ENCODE measurements at places on chromosomes 12 and 14.

GRCh38 chr12:13941258-13942249, 39.8 kb downstream of the GRIN2B start:
- DNase-seq = no peak

GRCh38 chr12:115998794-115999478, 278.6 kb downstream of the MED13L start:
- DNase-seq = no peak

GRCh38 chr12:113697651-113698509, 226.2 kb upstream of the LHX5 start:
- DNase-seq = no peak

GRCh38 chr14:49966304-49966809, 73.5 kb downstream of the ARF6 start:
- no peak for DNase-seq

DNA sequence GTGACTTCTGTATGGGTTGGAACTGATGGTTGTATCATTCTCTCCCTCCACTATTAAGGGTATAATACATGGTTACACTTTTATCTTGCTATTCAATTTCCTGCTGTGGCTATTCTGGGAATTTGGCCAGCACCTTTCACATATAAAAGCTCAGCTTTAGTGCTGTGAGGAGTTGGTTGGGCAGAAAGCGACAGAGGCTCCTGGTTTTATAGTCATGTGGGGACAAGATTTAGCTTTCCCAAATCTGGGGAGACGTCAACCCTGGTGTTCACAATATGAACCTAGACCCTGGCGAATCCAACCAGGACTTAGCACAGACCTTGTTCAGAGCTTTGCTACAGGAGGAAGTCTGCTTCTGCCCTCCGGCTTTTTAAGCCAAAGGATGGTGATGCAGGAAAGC, 36.5 kb downstream of the FOS start:
- no peak for DNase-seq

- DNase-seq = no peak
These were observed 19.0 kb upstream of the NUAK1 start for GRCh38 chr12:106157802-106158201.

GRCh38 chr12:27199638-27200300, 44.3 kb upstream of the STK38L start:
- DNase-seq = no peak

DNA sequence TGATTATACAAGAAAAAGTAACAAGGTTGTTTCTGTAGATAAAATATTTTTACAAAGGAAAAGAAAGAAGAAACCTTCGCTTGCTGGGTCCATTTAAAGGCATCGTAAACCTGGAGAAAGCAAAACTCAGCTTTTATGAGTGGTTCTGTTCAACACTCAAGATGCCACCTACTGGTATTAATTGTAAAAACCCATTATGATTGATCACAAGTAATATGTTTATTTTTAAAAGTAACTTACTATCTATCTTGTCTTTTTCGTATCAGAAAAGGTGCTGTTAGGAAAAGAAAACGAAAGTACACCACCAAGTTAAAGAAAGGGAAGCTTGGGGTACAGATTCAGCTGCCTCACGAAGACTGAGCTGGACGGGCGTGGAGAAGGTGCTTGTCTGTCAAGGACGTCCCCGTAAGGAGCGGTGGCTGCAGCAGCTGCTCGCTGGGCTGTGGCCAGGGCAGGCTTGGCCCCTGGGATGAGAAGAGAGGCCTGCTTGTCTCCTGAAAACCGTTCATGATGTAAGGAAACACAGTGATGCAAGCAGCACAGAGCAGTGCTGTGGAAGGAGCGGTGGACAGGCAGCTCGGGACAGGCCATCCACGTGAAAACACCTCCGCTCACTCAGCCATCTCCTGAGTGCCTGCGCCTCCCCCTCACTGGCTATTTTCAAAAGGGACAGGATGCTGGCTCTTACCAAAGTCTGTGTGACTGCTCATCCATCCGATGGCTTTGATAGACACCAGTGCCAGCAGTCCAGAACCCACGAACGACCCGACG, 25.0 kb downstream of the SLC15A4 start:
- no peak for DNase-seq
